CD4-positive, alpha-beta memory T cell (primary cell): ENCODE measurements at places on chromosomes 11 and 22.

- DNase-seq = no peak
These were observed 15.4 kb upstream of the GDPD4 start for GRCh38 chr11:77316733-77317342.

DNA sequence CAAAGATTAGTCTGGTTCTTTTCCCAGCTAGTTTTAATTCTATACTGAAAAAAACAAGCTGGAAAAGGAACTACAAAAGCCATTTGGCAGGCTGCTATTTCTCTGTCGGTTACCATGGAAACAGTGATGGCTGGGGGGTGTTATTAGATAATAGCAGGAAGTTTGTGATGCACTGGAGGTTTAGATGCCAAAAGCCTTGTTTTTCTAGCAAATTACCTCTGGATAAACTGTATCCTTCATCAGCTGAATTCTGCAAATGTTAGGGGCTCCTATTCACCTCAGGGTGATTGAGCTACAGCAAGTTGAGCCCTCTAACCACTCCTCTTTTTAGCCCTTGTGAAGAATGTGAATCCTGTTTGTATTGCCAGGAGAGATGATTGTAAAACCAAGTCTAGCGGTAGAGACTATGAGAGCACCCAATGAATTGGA is 25.2 kb downstream of the ALKBH3 start:
- DNase-seq = no peak

DNA sequence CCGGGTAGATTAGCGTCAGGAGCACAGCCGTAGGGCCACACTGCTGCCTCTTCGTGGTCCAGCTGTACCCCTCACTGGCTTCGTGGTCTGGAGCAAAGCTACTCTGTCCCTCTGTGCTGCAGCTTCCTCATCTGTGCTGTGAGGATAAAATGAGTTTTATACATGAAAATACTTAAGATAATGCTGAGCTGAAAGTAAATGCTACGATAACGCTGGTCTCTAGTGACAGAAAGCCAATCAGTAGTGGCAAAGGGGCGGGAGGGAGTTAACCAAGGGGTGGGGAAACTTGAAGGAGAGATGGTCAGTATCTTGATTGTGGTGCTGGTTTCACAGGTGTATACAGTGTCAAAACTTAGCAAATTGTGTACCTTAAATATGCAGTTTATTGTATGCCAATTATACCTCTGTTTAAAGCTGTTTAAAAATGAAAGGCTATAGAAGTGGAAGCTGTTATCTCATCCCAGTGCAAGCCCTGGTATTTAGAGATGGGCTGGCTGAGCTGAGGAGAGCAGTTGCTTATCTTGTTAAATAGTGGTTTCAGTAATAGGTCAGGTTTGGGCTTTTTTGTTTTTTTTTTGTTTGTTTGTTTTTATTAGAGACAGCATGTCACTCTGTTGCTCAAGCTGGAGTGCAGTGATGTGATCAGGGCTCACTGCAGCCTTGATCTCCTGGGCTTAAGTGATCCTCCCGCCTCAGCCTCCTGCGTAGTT is 36.7 kb downstream of the ACO2 start:
- no peak for DNase-seq

DNA sequence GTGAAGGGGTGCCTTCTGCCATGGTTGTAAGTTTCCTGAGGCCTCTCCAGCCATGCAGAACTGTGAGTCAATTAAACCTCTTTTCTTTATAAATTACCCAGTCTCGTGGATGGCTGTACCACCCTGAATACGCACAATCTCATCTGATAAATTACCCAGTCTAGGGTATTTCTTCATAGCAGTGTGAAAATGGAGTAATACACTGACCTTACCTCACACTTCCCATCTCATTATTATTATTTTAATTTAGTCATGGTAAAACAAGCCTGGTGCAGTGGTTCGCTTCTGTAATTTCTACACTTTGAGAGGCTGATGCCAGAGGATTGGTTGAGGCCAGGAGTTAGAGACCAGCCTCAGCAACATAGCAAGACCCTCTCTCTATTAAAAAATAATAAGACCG is 30.5 kb upstream of the CYB5R3 start:
- DNase-seq = no peak

DNA sequence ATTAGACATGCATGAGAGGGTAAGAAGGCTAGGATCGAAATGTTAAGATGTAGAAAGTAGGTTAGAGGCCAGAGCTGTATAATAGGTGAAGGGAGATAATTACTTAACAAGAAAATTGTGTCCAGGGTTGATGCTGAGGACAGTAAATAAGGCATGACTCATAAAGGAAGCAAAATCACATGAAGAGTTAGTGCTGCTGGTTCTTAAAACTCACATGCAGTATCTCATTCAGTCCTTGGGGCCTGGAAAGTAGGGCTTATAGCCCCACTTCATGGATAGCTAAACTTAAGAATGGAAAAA is 130.2 kb downstream of the NCAM1 start:
- DNase-seq = no peak

- peak; percentile 35 for DNase-seq
These were observed 73.3 kb upstream of the ZBED5 start for GRCh38 chr11:10930972-10931760.

GRCh38 chr11:33774736-33775466 is 581 bp upstream of the FBXO3 start:
- no peak for DNase-seq

GRCh38 chr11:130675371-130675821 is 227.0 kb downstream of the ADAMTS15 start:
- no peak for DNase-seq

- DNase-seq = no peak
These were observed 22.0 kb upstream of the TFIP11 start for GRCh38 chr22:26534171-26534855.

- no peak for DNase-seq
These were observed 874.2 kb upstream of the CHORDC1 start for GRCh38 chr11:91097083-91097482.

- DNase-seq = peak; percentile 6
These were observed 37.4 kb downstream of the PDGFB start for GRCh38 chr22:39207141-39208012.

DNA sequence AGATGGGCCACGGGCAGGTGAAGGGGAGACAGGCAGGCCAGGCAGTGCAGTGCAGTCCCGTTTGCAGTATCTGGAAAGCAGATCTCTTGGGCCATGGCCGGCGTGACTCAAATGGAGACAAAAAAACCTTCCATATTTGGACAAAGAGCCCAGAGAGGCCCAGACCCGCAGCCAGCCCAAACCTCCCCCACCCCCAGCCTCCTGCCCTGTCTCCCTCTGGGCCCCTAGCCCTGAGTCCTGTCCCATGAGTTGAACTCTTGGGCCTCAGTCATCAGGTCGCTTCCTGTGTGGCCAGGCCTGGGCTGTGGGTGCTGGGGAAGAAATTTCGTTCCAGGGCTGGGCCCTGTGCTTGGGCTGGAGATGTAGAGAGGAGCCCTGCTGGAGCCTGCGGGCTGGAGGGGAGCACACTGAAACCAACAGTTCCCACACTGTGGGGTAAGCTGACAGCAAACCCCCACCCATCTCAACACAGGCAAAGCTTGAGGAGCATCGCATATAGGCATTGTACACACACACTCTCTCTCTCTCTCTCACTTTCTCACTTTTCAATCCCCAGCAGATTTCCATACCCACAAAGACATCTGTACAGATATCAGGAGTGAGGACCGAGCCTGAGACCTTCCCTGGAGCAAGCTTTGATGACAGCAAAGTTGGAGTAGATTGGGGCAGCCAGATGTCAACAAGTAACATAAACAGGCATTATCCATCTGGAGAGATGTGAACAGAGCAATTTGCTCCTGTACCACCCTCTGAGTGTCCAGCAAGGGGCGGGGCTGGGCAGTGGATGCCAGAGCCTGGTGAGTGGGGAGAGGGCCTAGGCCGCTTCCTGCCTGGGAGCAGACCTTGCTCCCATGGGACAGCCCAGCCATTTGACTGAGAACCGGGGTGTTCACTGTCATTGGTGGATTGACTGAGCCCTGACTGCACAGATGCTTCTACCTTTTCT is 17.2 kb downstream of the ARHGEF17 start:
- DNase-seq = no peak

- DNase-seq = peak; percentile 70
These were observed 8.2 kb downstream of the PDGFB start for GRCh38 chr22:39236321-39237317.

DNA sequence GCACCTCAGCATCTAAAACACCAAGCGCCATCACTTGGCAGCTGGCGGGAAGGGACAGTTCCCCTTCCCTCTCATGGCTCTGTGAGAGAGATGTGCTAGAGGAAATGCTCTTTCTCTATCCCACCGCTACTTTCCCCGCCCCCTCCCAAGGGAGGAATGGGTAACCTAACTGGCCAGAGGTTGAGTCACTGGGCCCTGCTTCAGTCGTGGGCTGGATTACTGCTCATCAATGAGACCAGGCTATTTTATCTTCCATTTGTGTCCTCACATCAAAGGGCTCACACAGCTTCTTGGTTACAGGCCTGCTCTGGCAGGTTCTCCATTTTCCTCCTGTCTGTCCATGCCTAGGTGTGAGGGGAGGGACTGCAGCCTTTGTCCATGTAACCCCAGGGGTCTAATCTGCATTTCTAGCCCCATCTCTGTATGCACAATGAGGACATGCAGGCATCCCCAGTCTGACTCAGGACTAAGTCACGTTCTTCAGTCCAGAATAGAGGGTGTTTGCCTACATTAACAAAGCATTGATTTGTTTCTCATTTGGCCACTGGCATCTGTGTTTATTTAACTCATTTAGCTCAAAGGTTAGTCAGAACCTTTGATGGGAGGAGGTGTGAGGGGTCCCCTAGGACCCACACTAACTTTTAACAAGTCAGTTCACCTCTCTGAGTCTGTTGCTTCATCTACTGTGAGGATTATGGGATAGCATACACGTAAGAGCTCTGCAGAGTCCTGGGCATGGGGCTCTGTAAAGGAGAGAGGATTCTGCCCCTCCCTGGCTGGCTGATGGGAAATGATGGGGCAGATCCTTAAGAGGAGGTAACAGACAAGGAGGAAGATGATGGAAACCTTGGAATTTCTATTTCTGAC is 99.1 kb downstream of the XRRA1 start:
- no peak for DNase-seq

DNA sequence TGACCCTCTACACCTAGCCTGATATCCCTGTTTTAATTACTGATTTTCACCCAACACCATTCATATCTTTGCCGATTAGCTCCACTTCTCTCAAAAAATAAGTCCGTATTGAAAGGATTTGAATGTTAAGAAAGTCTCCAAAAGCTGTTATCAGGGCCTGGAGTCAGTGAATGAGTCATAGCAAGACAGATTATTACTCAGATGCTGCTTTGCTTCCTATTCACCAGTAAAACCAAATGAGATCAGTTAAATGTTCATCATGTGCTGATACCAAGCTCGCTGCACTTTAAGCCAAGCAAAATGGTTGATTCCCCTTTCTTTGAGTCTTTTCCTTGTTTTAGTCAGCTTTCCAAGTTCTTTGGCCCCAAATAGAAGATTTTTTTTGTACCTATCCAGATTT is 228.4 kb downstream of the FAT3 start:
- no peak for DNase-seq

DNA sequence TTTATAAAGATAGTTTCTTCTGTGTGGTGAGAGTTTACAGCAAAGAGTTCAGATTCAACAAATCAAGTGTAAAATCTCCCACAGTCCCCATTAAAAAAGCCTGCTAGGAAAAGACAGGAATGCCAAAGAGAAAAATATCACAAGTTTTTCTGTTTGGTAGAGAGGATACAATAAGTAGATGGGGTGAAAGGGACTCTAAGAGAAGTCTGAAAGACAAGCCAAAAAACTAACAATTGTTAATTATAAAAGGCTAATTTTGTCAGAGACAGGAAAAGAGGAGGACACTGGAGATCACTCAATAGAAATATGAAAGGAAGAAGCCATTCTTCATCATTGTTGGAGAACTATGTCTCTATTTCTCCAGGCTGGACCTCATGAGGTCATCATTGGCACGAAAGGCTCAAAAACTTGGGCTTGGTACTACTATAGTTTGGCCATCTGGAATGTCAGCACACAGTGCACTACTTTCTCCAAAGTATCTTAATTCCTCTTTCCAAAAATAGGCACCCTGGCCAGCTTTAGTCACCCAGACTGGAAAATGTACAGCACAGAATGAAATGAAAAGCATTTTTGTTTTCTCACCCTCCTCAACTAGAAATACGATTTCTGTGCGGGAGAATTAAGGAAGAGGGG is 531 bp upstream of the SOX6 start:
- DNase-seq = no peak

- DNase-seq = no peak
These were observed 49.4 kb downstream of the TEAD1 start for GRCh38 chr11:12723421-12724300.

GRCh38 chr11:105588001-105588400 is 21.9 kb upstream of the GRIA4 start:
- no peak for DNase-seq

- DNase-seq = no peak
These were observed 31.8 kb downstream of the ETS1 start for GRCh38 chr11:128555606-128556005.

DNA sequence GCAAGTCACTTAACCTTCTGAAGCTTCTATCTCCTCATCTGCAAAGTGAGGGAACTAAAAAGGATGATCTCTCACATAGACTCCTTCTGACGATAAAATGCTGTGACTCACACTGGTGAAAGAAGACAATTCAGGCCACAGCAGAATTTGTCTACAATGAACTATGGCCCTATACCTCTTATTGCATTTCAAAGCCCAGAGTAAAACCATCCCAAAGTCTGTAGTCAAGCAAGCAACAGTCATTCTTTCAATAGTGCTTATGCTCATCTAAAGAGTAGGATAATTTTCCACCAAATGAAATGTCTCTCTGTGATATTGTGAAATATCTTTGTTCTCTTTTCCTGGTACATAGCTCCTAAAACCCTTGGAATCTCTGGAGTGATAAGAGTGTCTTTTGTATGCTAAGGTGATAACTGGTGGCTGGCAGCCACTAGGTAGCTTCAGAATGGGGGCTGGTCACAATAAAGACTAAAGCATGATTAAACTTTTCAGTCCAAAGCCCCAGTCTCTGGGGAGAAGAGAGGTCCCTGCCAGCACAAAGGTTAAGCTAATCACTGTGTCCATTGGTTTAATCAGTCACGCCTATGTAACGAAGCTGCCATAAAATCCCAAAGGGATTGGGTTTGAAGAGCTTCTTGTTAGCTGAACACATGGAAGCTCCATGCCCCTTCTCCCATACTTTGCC is 30.8 kb downstream of the SYTL2 start:
- DNase-seq = no peak

- DNase-seq = no peak
These were observed 3.9 kb downstream of the PRDM11 start for GRCh38 chr11:45150301-45150700.

- DNase-seq = no peak
These were observed 33.8 kb downstream of the SLN start for GRCh38 chr11:107677924-107678631.
